Hepatocyte (in vitro differentiated cells): ENCODE measurements at places on chromosomes 5 and 9. TPM values are rescaled to one million over a fixed set of nuclear protein-coding genes. Genes with fewer than 3 reads are reported as not detected.
A peak's percentile ranks its signal among the peaks of the same experiment; 100 is the strongest.

DNA sequence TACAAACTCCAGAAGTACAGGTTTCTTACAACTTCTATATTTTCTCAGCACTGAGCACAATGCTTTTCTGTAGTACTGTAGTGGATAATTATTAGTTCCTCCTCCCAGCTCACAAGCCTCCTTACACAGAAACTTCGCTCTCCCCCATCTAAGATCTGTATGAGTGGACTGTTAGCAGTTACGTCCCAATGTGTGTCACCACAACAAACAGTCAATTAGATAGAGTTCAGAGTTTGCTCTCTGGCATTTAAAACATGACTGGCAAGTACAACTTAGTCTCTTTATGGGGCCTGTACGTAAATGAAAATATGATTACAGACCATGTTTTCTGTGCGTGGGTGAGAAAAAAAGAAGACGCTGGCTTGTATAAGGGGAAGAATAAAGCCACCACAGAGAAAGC is 631.4 kb upstream of the DMAC1 start:
- no peak for DNase-seq

GRCh38 chr5:134463991-134464760 is 52.5 kb upstream of the CDKN2AIPNL start:
- DNase-seq, result peak; percentile 4

DNA sequence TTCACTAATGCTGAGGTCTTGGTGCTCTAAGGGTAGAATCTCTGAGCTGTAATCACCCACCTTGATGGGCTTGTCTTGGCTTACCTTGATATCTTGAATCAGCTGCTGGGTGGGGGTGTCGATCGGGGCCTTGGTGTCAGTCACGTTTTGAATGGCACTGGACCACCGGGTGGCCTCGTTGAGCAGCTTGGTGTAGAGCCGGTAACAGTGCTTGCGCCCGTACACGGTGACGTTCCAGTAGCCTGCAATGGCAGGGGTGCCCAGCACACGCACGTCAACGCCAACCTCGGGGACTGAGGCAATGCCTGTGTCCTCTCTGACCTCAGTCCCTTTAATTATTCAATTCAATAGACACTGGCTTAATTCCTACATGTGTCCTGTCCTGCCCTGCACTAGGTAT is 63.1 kb upstream of the RETREG1 start:
- no peak for DNase-seq

- no peak for DNase-seq
These were observed 18.5 kb upstream of the ANXA1 start for GRCh38 chr9:73133022-73133651.

GRCh38 chr9:115883467-115884329 is 269.9 kb upstream of the PAPPA start:
- peak; percentile 67 for DNase-seq

- DNase-seq, result no peak
These were observed 92.7 kb upstream of the CACNA1B start for GRCh38 chr9:137784641-137785513.

DNA sequence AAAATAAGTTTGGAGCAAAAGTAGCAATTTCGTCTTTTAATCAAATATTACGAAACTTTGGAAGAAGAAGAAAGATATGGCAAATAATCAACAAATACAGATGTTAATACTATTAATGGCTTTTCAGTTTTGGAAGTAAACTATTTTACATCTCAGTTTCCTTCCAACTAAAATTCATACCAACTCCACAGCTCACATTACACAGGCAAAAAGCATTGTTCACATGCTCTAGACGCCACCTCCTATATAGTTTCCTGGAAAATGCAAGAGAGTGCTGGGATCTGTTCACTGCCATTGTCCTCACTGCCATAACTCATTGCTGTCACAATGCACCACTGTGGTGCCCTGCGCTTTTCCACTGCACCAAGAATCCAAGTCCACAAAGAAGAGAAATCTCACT is 149.0 kb upstream of the FTMT start:
- no peak for DNase-seq

- no peak for DNase-seq
These were observed 1.3 kb downstream of the TRIM7 start for GRCh38 chr5:181203777-181204112.

DNA sequence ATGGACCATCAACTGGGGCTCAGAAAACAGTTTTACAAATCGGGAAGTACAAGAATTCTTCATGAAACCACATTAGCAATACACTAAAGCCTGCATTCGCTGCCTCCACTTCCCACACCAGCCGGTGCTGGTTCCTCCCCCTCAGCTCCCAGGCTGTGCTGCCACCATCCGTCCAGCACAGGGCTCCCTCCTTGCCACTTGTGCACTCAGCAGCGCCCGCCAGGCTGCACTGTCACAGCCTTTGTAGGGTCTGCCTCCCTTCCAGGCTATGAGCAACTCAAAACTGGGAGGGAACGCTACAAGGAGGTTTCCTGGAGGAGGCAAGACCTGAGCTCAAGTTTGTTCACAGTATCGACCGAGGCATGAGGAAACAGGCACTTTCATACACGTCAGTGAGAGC is 7.7 kb downstream of the MAPK9 start:
- no peak for DNase-seq

- no peak for DNase-seq
These were observed 6.5 kb upstream of the FAM81B start for GRCh38 chr5:95384485-95385213.

DNA sequence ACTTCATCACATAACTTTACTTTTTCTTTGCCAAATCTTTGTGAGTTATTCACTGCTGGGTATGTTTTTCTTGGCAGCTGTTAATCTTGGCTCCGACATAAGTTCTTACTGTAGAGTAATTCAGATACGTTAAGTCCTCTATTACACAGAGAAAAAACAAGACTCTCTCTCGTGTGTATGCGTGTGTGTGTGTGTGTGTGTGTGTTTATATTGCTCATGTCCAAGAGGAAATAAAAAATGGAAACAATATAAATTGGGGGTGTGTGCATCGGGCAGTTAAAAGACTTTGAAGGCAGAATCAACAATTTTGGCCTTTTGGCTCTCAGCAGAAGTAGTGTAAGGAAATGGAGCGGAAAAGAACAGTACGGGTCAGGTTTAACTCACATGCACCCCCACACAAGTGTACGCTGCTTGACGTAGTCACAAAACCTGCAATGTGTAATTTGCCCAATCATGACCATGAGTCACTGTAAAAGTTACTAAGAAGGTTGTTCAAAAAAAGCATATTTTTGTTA is 67.2 kb upstream of the IFNE start:
- DNase-seq, result no peak

DNA sequence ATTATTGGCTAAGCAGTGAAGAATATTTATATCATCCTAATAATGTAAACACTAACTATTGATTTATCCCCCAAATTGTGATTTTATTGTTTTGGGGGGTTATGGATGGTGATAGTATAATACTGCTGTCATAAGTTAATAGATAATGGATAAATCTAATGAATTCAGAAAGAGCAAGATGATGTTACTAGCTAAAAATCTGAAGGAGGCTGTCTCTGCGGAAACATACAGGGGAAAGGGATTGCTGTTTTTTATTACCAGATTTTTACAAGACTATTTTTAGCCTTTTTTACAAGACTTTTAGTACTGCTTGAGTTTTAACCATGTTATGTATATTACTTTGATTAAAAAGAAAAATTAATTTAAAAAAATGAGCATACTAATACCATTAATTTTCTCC is 5.3 kb upstream of the ABL1 start:
- no peak for DNase-seq

GRCh38 chr5:172692981-172693380 is 51.9 kb downstream of the NEURL1B start:
- DNase-seq, result no peak

DNA sequence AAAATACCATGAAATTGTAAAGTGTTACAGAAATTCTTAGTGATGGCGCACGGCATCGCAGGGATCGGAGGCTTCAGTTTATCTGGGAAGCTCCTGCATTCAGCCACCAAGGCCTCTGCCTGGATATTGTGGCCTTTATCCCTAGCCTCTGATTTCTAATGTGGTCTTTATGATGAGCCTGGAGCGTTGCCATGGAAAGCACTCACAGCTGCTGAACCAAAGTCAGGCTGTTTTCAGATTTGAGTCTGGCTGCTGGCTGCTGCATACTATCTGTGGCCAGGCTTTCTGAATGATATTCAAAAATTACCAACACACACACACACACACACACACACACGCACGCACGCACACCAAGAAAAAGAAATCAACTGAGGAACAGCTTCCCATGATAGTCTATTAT is 101.1 kb upstream of the ZNF366 start:
- peak; percentile 29 for DNase-seq

- DNase-seq, result peak; percentile 16
These were observed 9.9 kb upstream of the MEGF10 start for GRCh38 chr5:127280491-127281220.

GRCh38 chr5:145443964-145444363 is 391.2 kb downstream of the PRELID2 start:
- no peak for DNase-seq

- peak; percentile 52 for DNase-seq
These were observed 261.5 kb downstream of the CEMIP2 start for GRCh38 chr9:71506821-71507220.

- DNase-seq, result no peak
These were observed 23.0 kb downstream of the ARRDC3 start for GRCh38 chr5:91359962-91360609.

DNA sequence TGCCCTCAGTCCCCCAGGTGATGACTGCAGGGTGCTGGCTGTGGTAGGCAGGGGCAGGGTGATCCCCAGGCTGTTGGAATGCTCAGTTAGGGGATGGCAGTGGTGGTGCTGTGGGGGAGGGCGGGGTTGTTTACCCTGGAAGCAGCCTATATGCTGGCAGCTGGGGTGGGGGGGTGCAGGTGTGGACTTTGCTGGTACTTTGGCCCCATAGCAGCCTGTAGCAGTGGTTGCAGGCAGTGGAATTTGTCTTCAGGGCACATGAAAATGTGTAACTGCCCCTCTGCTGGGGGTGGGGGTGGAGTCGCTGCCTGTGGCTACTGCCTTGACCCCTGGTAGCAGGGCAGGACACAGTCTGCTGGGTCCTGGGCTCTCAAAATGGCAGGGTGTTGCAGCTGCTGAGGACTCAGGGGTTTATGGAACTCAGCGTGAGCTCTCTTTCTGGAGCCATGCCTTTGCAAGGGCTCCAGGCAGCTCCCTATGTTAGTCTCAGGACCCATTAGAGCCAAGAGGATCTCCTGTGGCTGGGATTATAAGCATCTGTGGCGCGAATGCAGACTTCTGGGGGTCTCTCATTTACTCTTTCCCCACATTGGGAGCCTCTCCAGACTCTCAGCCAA is 65.0 kb downstream of the RMI1 start:
- peak; percentile 7 for DNase-seq

GRCh38 chr5:150309101-150309885 is 6.6 kb upstream of the ARSI start:
- DNase-seq, result no peak

- no peak for DNase-seq
These were observed 222.1 kb downstream of the TARS1 start for GRCh38 chr5:33662722-33663427.

GRCh38 chr5:5321137-5321536 is 101.3 kb upstream of the ICE1 start:
- no peak for DNase-seq

- no peak for DNase-seq
These were observed 1.2 kb upstream of the TAL2 start for GRCh38 chr9:105661011-105661410.

DNA sequence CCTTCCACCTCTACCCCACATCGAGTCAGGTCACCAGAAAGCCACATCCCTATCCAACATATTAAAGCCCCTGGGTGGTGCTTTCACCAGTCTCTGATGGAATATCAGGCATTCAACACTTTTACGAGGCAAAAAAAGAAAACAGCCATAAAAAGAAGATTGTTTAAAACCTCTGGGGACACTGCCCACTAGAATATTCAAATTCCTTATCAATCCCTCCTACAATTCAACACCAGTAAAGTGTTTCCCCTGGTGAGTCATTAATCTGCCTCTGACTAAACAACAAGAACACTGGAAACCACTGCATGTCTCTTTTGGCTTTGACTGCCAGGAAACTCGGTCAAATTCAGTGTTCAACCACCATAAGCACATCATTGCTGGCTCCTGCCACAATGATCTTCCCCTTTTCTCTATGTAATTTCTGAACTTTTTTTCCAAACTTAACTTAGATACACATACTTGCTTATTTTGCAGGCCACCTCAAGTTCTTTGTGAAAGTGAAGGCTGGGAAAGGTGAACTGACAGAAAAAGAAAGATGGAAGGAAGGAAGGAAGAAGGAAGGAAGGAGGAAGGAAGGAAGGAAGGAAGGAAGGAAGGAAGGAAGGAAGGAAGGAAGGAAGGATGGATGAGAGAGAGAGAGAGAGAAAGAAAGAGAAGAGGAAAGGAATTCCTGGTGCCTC is 105.3 kb downstream of the PAX5 start:
- peak; percentile 36 for DNase-seq

DNA sequence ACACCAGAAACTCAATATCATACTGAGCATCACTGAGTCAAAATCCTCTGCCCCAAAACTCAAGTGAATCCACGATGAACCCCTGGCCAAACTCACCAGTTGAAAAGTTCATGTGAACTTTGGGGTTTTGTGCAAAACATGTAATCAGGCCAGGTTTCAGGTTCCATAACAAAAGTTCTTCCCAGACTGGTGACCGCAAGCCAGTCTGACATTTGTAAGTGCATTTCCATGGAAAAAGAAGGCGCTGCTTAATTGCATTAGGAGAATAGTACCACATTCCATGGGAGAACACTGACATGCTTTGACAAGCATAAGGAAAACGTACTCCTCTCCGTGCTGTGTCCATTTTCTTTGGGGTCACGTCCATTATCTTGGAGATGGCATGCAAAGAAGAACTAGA is 567.0 kb downstream of the BNC2 start:
- DNase-seq, result no peak

GRCh38 chr5:133249593-133249992 is 197.8 kb downstream of the HSPA4 start:
- DNase-seq, result peak; percentile 38

- DNase-seq, result no peak
These were observed 182.7 kb downstream of the NR3C1 start for GRCh38 chr5:143220748-143221251.

GRCh38 chr5:36161361-36161760 is 9.4 kb downstream of the SKP2 start:
- peak; percentile 61 for DNase-seq

GRCh38 chr5:180235077-180235476 is 26.1 kb upstream of the RASGEF1C start:
- DNase-seq, result no peak

GRCh38 chr5:93385655-93386054 is 195.4 kb downstream of the NR2F1-AS1 start:
- DNase-seq, result no peak

GRCh38 chr5:20056933-20057332 is 68.9 kb upstream of the CDH18 start:
- no peak for DNase-seq

Gene BTNL3
- 15.9 and 21.2 TPM in 2 replicates for polyA plus RNA-seq

Gene CD72
- polyA plus RNA-seq, result 1.1 and 1.3 TPM in 2 replicates

Gene TSSK1B
- polyA plus RNA-seq, result not detected in 2 replicates

Gene IL3
- not detected in 2 replicates for polyA plus RNA-seq

Gene TRPM3
- polyA plus RNA-seq, result 0.68 and 0.86 TPM in 2 replicates

Gene FOXD4
- 0.11 and 0.24 TPM in 2 replicates for polyA plus RNA-seq

Gene SPRY4
- polyA plus RNA-seq, result 4.3 and 8.5 TPM in 2 replicates
